GM23338 (cell line): ENCODE measurements at places on chromosomes 1 and 21. TPM values are rescaled to one million over a fixed set of nuclear protein-coding genes. Genes with fewer than 3 reads are reported as not detected.

DNA sequence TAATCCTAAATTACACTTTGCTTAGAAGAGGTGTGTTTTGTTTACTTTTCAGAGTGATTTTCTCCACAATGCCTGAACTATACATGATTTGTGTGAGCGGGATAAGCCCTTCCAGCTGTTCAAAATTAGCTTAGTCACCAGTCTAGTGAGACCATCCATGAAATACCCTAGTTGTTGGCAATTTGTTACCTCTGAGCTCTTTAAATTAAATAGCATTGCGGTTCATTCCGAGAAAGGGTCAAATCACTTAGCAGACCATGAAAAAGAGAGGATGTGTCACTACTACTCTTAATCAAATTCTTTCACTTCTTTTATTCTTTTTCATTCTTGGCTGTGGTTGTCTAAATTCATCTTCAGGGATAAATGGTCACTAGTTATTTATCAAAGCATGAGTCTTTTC lies 11.9 kb upstream of the VAV3 start:
- no peaks in the 10 kb centered on the region for H3K36me3 ChIP-seq
- H3K4me1 ChIP-seq: no peaks in the 10 kb centered on the region
- DNase-seq: no peak

DNA sequence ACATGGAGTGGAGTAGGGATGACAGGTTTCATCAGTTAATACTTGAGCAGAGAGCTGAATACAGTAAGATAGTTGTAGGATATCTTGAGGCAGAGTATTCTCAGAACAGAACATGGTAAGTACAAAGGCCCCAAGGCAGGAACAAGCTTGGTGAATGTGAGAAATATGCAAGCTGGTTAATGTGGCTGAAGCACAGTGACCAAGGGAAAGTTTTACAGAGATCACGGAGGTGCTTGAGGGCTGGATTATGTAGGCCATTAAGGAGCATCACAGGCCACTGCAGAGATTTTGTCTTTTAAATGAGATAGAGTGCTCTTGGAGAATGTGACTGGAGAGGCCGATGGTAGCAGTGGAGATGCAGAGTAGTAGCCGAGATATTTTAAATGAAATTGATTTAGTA lies 54.0 kb upstream of the BOLA1 start:
- peak overlapping the region; percentile 96 for H3K4me3 ChIP-seq
- peaks cover 41% of the 10 kb centered on the region for H3K4me1 ChIP-seq
- H3K36me3 ChIP-seq: no peaks in the 10 kb centered on the region
- no peaks in the 10 kb centered on the region for H3K27me3 ChIP-seq
- H3K27ac ChIP-seq: peak overlapping the region; percentile 92

DNA sequence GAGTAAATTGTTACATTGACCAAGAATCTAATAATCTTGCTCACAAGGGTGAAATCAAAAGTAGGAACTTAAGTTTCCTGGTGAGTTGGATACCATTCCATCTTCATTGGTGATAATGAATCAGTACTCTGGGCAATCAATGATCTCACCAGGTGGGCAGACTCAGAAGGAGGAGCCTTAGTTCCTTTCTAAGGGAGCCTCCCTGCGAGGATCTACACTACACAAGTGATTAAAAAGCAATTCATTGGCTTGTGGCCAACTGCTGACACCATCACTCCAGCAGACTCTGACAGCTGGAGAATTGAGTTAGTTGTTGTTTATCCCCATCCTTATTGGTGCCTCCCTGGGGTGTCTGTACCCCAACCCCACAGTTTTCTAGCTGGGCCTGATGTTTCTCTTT lies 84.1 kb upstream of the VANGL1 start:
- H3K4me3 ChIP-seq: no peak overlapping the region
- no peaks in the 10 kb centered on the region for H3K4me1 ChIP-seq
- peak; percentile 32 for DNase-seq
- H3K27ac ChIP-seq: no peak overlapping the region
- no peaks in the 10 kb centered on the region for H3K36me3 ChIP-seq
- no peaks in the 10 kb centered on the region for H3K27me3 ChIP-seq

DNA sequence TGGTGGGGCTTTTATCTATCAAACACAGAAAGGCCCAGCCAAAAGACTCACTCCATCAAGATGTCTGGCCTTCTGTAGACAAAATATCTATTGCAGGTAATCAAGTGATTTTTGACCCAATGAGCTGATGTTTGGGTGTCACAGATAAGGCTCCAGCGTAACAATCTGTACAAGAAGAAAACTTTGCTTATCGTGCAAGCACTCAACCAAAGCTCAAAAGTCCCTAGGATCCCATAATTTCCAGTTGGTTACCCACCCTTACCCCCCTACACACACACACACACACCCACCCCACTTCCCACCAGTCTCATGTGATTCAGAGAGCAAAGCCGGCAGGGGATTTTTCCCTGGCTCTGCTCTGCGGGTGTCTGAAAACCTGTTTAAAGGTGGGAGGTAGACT lies 5.8 kb downstream of the ITPKB start:
- DNase-seq: no peak
- H3K27me3 ChIP-seq: peaks cover 50% of the 10 kb centered on the region
- H3K27ac ChIP-seq: no peak overlapping the region
- no peaks in the 10 kb centered on the region for H3K36me3 ChIP-seq
- H3K4me1 ChIP-seq: peaks cover 29% of the 10 kb centered on the region
- H3K4me3 ChIP-seq: no peak overlapping the region

DNA sequence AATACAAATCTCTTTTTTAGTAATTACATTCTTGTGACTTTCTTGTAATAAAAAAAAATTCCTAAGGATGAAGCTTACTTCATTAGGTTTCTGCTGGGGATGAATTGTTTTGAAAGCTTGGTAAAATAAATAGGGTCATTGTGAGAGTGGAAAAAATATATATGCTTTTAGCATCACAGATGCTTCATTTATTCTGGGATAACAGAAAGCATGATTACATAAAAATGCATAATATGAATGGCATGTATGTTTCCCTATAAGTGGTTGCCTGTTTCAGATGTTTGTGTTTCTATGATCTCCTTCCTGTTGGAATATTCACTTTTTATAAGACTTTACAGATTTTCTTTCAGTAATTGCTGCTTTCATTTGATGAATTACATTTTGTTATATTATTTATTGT lies 42.3 kb downstream of the HMCN1 start:
- H3K36me3 ChIP-seq: no peaks in the 10 kb centered on the region
- H3K27ac ChIP-seq: no peak overlapping the region
- H3K27me3 ChIP-seq: no peaks in the 10 kb centered on the region
- H3K4me3 ChIP-seq: no peak overlapping the region

DNA sequence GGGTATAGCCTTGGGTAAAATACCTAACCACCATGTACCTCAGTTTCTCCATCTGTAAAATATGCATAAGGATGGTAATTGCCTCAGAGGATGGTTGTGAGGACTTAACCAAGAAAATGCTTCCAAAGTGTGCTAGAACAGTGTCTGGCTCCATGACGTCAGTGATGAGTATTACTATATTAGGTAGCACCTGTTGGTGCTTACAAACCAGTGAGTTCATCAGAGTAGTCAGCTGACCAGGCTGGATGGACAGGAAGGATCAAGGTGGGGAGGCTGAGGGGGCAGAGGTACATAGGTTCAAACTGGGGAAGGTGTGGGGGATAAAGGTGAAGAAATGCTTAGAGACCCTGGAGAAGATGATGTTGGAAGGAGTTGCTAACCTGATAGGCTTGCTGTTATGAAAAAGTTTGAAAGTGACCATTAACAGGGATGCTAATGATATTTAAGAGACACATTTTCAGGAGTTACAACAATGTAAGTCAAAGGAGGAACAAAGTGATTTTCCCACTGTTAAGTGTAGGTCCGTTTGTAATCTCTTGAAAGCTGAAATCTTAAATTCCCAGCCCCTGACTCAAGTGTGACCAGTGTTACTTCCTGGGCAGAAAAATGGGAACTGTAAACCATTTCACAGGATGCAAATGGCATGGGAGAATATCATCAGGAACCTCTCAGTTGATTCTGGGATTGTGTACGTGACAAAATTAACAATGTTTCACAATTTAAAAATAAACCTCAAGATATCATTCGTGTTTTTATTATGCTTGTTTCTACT lies 4.4 kb downstream of the NTPCR start:
- no peaks in the 10 kb centered on the region for H3K27me3 ChIP-seq
- no peak overlapping the region for H3K4me3 ChIP-seq
- H3K4me1 ChIP-seq: peaks cover 23% of the 10 kb centered on the region
- no peak overlapping the region for H3K27ac ChIP-seq
- no peak for DNase-seq
- peaks cover 33% of the 10 kb centered on the region for H3K36me3 ChIP-seq

- H3K36me3 ChIP-seq: no peaks in the 10 kb centered on the region
- H3K27ac ChIP-seq: no peak overlapping the region
- no peaks in the 10 kb centered on the region for H3K4me1 ChIP-seq
- no peaks in the 10 kb centered on the region for H3K27me3 ChIP-seq
Measured at GRCh38 chr21:37614351-37614875, 247.8 kb downstream of the DYRK1A start.

- H3K36me3 ChIP-seq: no peaks in the 10 kb centered on the region
- H3K27me3 ChIP-seq: no peaks in the 10 kb centered on the region
- no peak overlapping the region for H3K27ac ChIP-seq
- no peak overlapping the region for H3K4me3 ChIP-seq
- no peaks in the 10 kb centered on the region for H3K4me1 ChIP-seq
Measured at GRCh38 chr1:211355873-211356272, 29.2 kb downstream of the TRAF5 start.

DNA sequence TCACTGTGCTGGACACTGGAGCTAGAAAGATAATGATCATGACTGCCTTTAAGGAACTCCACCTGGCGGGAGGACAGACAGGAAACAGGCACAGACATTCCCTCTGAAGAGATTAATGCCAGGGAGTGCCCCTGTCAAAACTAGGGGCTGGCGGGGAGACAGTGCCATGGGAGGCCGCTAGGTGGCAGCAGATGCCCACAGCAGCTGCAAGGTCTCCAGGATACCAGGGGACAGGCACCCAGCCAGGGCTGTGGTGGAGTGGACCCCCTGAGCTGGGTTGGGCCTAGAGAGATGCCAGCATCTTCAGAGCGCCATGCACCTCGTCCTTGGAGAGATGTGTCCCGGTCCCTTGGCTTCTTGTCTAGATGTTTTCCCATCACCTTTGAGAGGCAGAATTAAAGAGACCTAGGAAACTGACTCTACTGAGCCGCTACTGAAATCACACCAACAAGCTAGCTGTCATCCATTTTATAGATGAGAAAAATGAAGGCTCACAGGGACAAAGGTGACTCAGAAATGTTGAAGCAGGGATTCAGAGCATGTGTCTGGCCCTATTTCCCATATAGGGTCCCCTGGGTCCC lies 3.6 kb downstream of the REN start:
- H3K36me3 ChIP-seq: no peaks in the 10 kb centered on the region
- H3K4me1 ChIP-seq: no peaks in the 10 kb centered on the region
- no peaks in the 10 kb centered on the region for H3K27me3 ChIP-seq
- no peak overlapping the region for H3K4me3 ChIP-seq

DNA sequence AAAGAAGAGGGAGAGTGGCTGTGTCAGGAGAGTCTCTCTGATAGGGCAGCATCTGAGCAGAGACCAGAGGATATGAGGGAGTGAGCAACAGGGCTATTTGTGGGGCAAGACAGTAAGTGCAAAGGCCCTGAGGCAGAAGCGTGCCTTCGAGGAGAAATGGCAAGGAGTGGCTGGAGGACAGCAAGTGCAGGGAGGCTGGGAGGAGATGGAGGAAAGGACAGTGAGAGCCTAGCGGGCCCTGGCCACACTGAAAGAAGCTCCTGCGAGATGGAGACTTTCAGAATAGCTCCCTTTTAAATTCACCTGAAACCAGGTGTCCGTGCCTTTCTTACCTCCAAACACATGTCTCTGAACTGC lies 25.2 kb downstream of the EXOC8 start:
- H3K27me3 ChIP-seq: no peaks in the 10 kb centered on the region
- H3K4me3 ChIP-seq: no peak overlapping the region
- H3K27ac ChIP-seq: no peak overlapping the region
- no peaks in the 10 kb centered on the region for H3K4me1 ChIP-seq
- DNase-seq: no peak

DNA sequence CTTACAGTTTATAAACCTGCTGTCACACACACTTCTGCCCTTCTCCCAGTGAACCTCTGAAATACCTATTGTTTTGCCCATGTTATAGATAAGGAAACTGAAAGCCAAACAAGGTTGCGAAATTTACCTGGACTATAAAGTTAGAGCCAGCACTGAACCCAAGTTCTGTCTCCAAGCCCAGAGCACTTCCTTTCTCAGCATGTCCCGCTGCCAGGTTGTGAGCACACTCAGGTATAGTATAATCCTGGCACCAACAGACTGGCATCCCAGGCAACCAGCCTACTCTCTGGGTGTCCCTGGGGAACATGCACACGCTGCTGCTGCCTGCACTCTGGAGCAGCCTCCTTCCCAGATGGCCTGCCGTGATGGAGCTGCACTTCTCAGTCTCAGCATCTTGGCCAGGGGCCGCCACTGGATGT lies 45.1 kb downstream of the PGBD5 start:
- H3K27ac ChIP-seq: no peak overlapping the region
- H3K4me3 ChIP-seq: no peak overlapping the region
- no peak for DNase-seq
- no peaks in the 10 kb centered on the region for H3K27me3 ChIP-seq

- H3K4me1 ChIP-seq: no peaks in the 10 kb centered on the region; the same call in 1 of the 2 replicates
- H3K27ac ChIP-seq: no peak overlapping the region
- no peak for DNase-seq
- H3K4me3 ChIP-seq: no peak overlapping the region
- no peaks in the 10 kb centered on the region for H3K36me3 ChIP-seq
- H3K27me3 ChIP-seq: no peaks in the 10 kb centered on the region
Measured at GRCh38 chr1:172154551-172154950, 265.9 kb upstream of the C1orf105 start.

DNA sequence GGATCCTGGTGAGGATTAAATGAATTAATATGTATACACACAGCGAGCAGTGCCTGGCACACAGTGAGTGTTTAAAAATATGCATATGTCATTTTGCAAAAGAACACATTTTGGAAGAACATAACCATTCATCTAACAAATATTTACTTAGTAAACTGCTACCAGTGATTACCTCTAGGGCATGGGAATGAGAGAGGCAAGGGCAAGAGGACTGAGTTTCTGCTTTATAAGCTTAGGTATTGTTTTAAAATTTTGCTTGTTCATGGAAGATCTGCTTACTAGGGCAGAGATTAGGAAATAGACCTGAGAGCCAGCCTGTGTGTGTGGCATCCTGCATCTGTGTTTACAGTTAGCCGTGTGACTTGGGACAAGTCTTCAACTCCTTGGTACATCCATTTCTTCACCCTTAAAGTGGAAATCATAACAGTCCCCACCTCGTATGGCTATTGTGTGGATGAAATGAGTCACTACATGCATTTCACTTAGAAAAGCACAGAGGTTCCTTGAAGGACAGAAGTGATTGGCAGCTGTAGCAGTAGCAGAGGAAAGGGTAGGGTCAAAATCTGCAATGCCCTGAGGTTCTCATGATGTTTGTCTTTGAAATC lies 198.5 kb upstream of the FMN2 start:
- no peaks in the 10 kb centered on the region for H3K27me3 ChIP-seq
- H3K27ac ChIP-seq: no peak overlapping the region
- H3K4me1 ChIP-seq: peaks cover 14% of the 10 kb centered on the region
- H3K36me3 ChIP-seq: no peaks in the 10 kb centered on the region
- no peak for DNase-seq
- no peak overlapping the region for H3K4me3 ChIP-seq

GRCh38 chr1:176118985-176119384 lies 88.1 kb downstream of the COP1 start:
- H3K36me3 ChIP-seq: no peaks in the 10 kb centered on the region
- H3K4me3 ChIP-seq: no peak overlapping the region
- no peak overlapping the region for H3K27ac ChIP-seq
- no peak for DNase-seq
- H3K27me3 ChIP-seq: no peaks in the 10 kb centered on the region
- no peaks in the 10 kb centered on the region for H3K4me1 ChIP-seq

CDC42SE1 gene
- 44.9 and 49.1 TPM in 2 replicates for total RNA-seq

LRRC53 gene
- not detected in 2 replicates for total RNA-seq

JAM2 gene
- total RNA-seq: 4.9 and 8.7 TPM in 2 replicates

BRDT gene
- 0.19 and 0.80 TPM in 2 replicates for total RNA-seq

MACO1 gene
- 8.9 and 9.8 TPM in 2 replicates for total RNA-seq

PLA2G2C gene
- total RNA-seq: not detected in 2 replicates

LCA5L gene
- total RNA-seq: 0.69 TPM in 1 of 2 replicates, not detected in the other

NR5A2 gene
- total RNA-seq: 8.8 and 13.1 TPM in 2 replicates

TRIM17 gene
- total RNA-seq: 1.1 and 1.4 TPM in 2 replicates

MYOG gene
- total RNA-seq: not detected in 2 replicates
